ENCODE measurements at places on chromosomes 1 and 21.

GRCh38 chr1:76480827-76481226, 386.5 kb upstream of the ST6GALNAC5 start:
- no peak for ATAC-seq

- ATAC-seq: no peak
Measured at GRCh38 chr1:82646888-82647287, 846.2 kb downstream of the ADGRL2 start.

GRCh38 chr1:156510709-156511108, 10.1 kb upstream of the MEF2D start:
- ATAC-seq: no peak

DNA sequence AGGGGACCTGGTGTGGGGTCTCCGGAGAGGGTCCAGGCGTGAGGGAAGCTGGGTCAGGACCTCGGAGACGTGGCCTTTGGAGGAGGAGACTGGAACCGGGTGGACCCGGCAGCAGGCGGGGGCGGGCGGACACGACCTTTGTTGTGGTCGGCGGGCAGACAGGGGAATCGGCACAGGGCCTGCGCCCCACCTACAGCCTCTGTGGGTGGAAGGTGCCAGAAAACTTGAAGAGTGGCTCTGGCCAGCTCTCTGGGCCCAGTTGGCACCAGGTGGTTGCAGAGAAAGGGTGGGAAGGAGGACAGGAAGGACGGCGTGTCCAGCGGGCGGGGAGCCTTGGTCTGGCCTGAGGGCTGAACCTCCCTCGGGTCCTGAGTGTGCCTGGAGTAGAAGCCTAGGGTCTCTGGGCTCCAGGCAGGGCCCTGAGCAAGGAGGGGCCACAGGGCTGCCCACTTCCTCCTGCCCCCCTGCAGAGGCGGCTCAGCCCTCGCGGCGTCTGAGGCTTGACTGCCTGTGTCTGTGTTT, 7.7 kb upstream of the TTLL10 start:
- no peak for ATAC-seq

DNA sequence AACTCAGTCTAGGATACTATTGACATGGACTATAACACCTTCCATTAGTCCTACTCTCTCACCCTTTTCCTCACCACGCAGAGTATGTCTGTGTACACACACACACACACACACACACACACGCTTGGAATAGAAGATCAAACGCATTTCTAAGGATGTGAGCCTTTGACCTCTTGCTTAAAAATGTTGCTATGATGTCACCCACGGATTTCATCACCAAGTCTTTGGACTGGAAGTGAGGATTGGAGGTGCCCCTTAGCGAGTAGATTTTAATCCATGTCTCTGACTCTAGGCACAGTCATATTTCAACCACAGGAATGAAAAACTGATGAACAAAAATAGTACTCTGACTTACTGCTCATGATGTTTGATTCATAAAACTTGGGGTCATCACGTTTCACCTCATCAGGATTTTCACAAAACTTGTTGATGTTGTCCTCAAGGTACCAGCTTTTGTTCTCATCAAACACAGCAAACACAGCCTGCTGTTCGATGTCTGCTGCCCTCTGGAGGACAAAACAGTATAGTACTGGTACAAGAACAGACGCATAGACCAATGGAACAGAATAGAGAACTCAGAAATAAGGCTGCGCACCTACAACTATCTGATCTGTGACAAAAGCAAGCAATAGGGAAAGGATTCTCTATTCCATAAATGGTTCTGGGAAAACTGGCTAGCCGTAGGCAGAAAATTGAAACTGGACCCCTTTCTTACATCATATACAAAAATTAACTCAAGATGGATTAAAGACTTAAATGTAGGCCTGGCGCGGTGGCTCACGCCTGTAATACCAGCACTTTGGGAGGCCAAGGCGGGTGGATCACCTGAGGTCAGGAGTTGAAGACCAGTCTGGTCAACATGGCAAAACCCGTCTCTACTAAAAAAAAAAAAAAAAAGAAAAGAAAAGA, 39.9 kb downstream of the F5 start:
- ATAC-seq: peak; percentile 74

DNA sequence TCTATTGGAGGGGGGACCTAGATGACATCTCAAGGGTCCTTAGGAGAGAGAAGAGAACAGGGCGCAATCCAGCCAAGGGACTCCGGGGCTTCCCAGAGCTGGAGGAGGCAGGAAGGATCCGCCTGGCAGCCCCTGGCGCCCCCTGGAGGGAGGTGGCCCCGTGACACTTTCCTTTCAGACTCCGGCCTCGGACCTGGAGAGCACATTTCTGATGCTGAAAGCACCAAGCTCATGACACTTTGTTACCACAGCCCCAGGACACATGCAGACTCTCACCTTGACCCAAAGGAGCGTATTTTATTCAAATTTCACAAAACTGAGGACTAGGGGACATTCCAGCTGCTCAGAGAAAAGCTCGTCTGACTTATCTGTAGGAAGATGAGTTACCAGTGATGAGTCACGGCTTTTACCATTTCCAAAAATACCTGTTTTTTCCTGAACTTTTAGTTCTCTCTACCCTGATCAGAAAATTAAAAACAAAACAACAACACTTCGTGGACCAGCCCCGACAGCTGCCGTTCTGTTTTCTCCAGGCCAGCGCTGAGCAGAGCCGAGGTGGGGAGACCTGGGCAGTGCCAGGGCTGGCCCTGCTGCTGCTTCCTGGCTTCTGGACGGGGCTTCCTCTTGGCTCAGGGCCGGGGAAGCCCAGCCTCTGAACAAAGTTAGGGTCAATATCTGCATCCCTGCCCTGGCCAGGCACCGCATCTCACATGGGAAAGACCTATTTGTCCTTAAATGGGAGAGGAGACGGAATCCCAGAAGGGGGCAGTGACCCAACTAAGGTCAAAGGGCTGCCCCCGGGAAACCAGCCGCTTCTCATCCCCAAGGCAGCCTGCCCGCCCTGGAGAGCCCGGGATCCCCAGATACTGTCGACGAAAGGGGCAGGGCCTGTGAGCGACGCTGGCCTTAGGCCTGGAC, 21.6 kb upstream of the POFUT2 start:
- ATAC-seq: no peak

DNA sequence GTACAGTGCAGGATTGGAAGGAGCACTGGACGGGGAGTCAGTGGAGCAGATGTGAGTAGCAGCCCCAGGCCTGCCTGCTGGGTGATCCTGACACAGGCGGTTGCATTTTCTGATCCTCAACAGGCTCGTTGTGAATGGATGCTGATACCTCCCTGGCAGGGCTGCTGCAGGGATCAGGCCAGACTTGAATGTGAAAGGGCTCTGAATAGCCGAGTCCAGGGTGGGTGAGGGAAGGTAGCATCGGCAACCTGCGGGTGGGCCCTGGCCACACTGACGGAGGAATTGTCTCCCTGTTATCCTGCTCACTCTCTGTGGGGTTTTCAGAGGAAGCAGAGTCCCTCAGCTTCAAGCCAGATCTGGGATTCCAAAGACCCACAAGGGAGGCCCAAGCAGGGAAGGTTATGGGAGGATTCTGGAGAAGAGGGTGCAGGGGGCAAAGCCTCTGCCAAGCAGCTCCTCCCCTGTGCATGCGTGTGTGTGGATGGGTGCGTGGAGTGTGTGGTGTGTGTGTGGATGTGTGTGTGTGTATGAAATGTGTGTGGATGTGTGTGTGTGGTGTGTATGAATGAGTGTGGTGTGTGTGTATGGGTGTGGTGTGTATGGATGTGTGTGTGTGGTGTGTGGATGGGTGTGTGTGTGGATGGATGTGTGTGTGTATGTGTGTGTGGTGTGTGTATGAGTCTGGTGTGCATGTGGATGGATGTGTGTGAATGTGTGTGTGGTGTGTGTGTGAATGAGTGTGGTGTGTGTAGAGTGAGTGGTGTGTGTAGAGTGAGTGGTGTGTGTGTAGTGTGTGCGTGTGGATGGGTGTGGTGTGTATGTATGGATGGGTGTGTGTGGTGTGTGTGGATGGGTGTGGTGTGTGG, 100.3 kb downstream of the UBIAD1 start:
- ATAC-seq: no peak

DNA sequence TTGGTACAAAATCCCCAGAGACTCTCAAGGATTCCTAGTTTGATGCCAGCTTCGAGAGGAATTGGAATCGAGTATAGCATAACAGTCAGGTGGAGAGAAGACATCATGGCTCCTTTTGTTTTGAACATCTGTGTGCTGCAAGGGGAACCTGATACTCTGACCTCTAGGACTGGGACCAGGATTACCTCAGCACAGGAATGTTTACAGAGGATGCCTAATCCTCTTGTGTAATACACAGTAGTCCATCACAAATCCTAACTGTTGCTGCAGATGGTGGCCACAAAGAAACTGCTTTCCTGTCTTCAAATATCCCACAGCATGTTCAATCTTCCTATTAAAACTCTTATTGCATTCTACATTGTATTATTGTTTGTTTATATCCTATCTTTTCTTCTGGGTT, 111.8 kb upstream of the PRMT6 start:
- ATAC-seq: no peak

DNA sequence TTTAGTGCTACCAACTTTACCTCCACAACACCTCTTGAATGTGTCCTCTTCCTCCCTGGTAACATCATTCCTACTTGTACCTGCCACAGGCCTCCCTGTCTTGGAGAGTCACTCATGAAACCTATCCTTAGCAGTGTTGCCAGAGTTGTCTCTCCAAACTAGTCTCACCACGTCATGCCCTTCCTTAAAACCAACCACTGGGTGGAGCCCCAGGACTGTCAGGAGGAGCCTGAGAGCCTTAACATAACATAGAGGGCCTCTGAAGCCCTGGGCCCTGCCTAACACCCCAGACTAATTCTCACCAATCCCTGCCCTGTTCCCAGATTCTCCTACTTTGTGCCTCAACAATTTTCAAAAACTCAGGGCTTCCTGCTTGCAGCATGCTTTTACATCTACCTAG, 65.3 kb downstream of the ZNF697 start:
- no peak for ATAC-seq

DNA sequence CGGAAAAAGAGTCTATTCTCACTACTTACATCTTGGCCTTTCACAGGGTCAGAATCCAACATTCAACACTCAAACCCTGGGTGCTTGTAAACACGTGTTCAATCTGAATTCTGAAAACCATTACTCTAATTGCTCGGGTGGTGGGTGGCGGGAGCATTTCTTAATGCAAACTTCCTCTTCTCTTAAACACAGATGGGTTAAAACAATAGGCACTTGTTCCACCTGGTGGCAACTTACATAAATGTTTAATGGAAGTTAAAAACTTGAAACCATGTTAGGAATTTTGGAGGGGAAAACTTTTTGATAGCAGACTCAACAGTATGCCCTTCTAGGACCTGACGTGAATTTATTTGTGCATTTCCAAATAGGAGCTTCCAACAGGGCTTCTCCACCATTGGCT, 23.4 kb upstream of the TDRD10 start:
- no peak for ATAC-seq

- ATAC-seq: no peak
Measured at GRCh38 chr1:225739542-225740107, 38.0 kb upstream of the SRP9 start.

GRCh38 chr1:108327534-108328466, 83.9 kb upstream of the NBPF4 start:
- no peak for ATAC-seq

GRCh38 chr21:46226920-46227599, 1.5 kb downstream of the LSS start:
- no peak for ATAC-seq

GRCh38 chr1:44421446-44421884, 16.4 kb downstream of the RNF220 start:
- ATAC-seq: no peak

Data from activated CD4-positive, CD25-positive, alpha-beta regulatory T cell treated with anti-CD3 and anti-CD28 coated beads, Interleukin-2, amount 50 U/mL, for 24 hours (primary cell).